NCI-H2081 (cell line): ENCODE measurements at places on chromosomes 5 and 9.
A peak's percentile ranks its signal among the peaks of the same experiment; 100 is the strongest.

GRCh38 chr5:438481-438981, 4.4 kb upstream of the EXOC3 start:
- DNase-seq: no peak

- DNase-seq: no peak
These were observed 420.9 kb upstream of the DAP start for GRCh38 chr5:11181940-11182339.

- no peak for DNase-seq
These were observed 5.0 kb upstream of the GPRIN1 start for GRCh38 chr5:176614805-176615478.

DNA sequence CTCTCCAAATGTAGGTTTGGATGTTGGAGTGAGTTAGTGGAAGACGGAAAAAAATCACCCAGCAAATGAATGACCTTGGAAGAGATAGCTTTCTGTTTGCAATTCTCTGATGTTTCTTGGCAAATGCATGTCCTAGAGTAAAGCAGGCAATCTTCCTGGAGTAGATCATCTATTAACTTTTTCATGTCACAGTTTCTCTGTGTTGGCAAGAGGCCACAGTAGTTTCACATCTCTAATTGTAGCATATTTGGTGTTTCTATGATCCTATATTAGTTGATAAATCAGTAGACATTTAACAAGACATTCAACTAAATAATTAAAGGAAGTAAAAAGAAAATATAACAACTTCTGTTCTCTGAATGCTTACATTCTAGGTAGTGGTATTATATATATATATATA, 138.2 kb upstream of the MINAR2 start:
- DNase-seq: no peak

GRCh38 chr5:43036409-43036808, 3.7 kb downstream of the ANXA2R start:
- DNase-seq: no peak

GRCh38 chr9:6877671-6878161, 119.9 kb downstream of the KDM4C start:
- DNase-seq: no peak

- DNase-seq: no peak
These were observed 8.9 kb downstream of the JAKMIP2 start for GRCh38 chr5:147773587-147773986.

GRCh38 chr5:131534974-131535373, 100.1 kb downstream of the RAPGEF6 start:
- no peak for DNase-seq

- no peak for DNase-seq
These were observed 1115.5 kb downstream of the TAF11L14 start for GRCh38 chr5:18749763-18750162.

- DNase-seq: no peak
These were observed 59.3 kb upstream of the RIOK2 start for GRCh38 chr5:97242341-97242740.

GRCh38 chr5:136087961-136088871, 44.4 kb upstream of the SMAD5 start:
- no peak for DNase-seq

DNA sequence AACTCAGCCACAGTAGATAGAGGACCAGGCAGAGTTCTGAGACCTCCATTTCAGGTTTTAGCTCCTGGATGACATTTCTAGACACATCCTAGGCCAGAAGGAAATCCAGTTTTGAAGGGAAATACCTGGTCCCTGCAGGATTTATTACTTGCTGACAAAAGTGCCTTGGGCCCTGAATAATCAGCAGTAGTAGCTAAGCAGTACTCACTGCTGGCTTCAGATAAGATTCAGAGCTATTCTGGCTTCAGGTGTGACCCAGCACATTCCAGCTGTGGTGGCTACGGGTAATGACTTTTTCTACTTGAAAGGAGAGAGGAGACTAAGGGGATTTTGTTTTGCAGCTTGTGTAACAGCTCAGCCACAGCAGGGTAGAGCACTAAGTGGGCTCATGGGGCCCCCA, 34.0 kb downstream of the NDUFAF2 start:
- DNase-seq: no peak

- no peak for DNase-seq
These were observed 52.0 kb downstream of the SLC44A1 start for GRCh38 chr9:105296445-105296844.

- peak; percentile 67 for DNase-seq
These were observed 66.9 kb upstream of the GLIS3 start for GRCh38 chr9:4366591-4367330.

DNA sequence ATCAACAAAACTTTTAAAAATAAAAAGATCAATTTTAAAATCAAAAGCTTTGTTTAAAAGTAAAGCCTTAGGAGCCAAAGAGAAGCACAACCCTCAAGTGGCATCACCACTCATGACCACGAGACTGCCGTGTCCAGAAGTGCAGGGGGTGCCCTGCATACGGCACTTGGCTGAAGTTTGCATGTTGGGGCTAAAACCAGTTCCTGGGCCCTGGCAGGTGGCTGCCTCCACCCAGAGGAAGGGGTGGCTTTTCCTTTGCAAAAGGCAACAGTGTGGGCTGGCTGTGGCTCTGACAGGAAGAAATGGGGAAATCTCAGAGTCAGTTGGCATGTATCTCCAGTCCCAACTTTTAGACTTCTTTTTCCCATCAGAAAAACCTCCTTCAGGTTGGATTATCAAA, 15.3 kb downstream of the TRMO start:
- no peak for DNase-seq

- DNase-seq: no peak
These were observed 41.6 kb upstream of the FBN2 start for GRCh38 chr5:128579639-128580038.

DNA sequence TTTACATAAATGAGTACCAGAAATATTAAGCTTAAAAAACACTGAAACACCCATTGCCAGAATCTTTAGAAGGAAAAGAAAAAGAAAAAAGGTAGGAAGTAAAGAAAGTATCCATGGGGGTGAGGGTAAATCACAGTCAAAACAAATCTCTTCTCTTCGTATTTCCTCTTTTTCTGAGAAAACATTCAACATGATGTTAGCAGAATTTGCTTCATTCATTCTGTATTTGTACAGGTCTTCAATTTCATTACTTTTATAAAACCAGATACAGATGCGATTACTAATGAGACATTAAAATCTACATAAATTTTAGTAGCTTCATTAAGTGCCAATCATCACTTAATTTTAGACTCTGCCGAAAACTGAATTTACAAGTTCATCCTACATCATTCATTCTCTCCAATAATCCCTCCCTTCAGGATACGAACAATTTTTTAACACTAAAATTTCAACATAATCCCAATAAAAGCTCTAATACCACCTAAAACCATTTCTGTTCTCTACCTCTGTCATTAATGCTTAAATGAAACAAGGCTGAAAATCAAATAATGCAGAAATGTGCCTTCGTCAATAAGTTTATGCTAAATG, 7.0 kb downstream of the NR3C1 start:
- DNase-seq: no peak

GRCh38 chr9:114779352-114779845, 26.4 kb downstream of the TNFSF15 start:
- DNase-seq: peak; percentile 64

DNA sequence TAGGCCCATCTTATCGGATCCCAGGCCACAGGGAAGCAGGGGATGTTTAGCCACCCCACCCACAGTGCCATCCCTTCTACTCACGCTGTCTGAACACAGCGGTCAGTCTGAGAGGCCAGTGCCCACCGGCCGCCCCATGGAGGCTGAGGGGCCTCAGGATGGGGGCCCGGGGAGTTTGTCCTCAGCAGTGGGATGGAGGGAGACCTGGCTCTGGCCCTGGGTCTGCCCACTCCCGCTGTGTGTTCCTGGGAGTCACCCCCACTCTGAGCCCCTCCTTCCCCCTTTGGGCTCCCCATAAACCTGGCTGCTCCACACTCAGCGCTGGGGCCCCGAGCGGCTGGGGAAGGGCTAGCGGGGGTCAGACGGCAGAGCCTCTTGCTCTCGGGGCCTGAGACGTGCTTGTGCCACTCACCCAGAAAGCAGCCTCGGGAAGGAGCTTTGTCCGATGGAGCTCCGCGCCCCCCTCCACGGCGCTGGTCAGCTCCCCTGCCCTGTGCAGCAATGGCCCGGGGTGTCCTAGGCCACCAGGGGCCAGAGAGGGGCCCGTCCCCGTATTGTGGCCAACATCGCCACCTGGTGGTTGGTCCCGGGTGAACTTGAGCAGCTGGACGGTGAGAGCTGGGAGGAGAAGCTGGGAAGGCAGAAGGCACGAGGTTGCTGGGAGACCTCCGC, 10.9 kb upstream of the LAMC3 start:
- DNase-seq: peak; percentile 39

- DNase-seq: no peak
These were observed 3.2 kb upstream of the ENHO start for GRCh38 chr9:34526026-34526425.

- DNase-seq: no peak
These were observed 45.8 kb downstream of the ARHGEF37 start for GRCh38 chr5:149627070-149627469.

DNA sequence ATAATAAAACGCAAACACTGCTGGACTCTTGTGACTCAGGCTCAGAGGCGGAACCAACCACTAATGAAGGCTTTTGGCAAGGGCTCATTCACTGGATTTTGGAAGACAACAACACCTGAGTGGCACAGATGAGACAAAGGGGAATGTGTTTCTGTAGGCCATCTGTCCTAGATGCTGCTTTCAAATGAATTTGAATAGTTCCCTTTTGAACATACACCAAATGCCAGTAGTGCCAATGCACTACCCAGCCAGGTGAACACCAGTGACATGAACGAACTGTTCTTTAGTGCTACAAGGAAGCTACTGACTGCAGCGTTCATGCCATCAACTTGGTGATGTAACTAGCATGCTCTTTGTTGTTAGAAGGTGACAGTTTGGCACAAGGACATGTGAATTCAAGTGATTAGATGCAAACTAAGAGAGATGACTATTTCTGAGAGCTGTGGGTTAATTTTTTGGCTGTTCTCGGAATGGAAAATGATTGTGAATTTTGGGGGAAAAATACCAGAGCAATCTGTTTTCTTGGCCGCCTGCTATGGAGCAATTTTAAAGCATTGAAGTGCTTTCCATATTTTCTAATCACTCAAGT, 173.7 kb downstream of the SLC24A2 start:
- no peak for DNase-seq

DNA sequence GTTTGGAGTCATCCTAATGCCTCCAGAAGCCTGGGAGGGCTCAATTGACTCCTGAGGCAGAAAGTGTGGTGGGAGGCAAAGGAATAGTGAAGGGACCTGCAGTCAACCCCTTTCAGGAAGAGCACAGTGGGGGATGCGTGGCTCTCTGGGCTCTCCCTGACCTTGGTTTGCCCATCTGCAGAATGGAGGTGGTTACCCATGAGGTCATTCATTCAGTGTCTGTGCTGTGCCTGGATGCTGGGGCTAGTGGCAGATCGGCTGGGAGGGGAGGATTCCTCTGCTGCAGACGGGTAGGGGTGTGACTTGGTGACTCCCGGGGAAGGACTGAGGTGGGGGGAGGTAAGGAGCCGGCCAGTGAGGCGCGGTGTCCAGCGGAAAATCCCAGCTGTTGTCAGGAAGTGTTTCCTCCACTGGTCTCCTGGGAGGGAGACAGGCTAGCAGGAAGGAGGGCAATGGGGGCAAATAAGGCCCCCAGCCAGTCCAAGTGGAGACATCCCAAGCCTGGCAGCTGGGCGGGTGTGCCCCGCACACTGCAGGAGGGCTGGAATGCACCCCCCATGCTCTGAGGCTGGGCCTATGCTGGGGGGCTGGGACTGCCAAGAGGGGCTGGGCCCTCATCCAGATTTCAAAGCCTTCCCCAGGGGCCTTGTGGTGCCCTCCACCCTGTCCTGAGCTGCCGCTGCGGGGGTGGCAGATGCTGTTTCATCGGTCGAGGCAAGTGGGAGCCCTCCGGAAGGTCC, 10.9 kb downstream of the CXXC5 start:
- DNase-seq: no peak

- DNase-seq: no peak
These were observed 115.9 kb downstream of the CDC42SE2 start for GRCh38 chr5:131379723-131380122.

DNA sequence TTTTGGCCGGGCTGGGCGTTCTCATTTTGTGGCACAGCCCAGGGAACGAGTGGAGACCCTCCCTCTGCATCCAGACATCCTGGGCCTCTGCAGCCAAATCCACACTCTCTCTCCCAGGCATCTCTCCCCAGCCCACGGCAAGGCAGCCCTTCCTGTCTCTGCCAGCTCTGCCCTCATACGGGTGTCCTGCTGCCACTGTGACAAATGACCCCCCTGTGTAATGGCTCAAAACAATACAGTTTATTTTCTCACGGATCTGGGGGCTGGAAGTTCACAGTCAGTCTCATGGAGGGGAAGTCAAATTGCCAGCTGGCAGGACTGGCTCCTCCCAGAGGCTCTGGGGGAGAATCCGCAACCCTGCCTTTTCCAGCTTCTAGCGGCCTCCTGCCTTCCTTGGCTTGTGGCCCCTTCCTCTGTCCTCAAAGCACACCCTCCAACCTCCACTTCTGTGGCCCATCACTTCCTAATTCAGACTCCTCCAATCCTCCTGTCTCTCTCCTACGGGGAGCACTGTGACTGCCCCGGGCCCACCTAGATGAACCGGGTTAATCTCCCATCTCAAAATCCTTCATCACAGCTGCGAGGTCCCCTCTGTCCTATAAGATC, 70.2 kb upstream of the COL5A1 start:
- no peak for DNase-seq

DNA sequence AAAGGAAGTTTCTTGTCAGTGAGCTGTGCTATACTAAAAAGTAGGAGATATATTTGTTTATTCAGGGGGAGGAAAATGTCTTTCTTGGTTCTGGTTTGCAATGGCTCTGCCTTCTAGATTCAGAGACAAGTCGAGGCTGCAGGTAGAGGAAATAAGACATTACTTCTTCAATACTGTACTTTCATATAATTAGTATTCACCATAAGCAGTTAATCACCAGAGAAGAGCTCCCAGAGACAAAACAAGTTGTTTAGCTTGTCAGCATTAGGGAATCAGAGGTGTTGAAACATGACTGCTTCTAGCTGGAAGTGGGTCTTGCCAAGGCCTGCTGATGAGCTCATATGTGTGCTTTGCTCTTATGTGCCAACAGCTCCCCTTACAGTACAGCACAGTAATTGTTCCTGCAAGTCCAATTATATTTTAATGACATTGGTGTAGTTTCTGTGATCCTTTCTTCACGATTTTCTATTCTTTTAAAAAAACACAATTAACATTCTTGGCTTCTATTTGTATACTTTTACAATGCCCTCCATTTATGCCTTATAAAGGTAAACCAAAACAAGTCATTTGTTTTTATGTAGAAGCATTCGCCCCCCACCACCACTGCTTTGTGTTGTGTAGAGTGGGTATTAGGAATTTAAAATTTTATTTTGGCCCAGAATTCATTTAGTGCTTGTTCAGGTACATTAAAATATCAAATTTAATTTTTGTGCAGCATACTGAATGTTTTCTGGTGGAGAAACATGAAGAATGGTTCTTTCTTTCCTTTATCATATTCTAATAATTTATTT, 112.2 kb downstream of the RPS23 start:
- peak; percentile 55 for DNase-seq

GRCh38 chr5:107058235-107058634, 612.5 kb downstream of the EFNA5 start:
- DNase-seq: no peak

- no peak for DNase-seq
These were observed 12.5 kb upstream of the SLC35D2 start for GRCh38 chr9:96395964-96396363.
